ENCODE measurements at places on chromosomes 11 and 22.

- no peak for DNase-seq
Observed at GRCh38 chr11:121522043-121522941, 69.5 kb upstream of the SORL1-AS1 start.

DNA sequence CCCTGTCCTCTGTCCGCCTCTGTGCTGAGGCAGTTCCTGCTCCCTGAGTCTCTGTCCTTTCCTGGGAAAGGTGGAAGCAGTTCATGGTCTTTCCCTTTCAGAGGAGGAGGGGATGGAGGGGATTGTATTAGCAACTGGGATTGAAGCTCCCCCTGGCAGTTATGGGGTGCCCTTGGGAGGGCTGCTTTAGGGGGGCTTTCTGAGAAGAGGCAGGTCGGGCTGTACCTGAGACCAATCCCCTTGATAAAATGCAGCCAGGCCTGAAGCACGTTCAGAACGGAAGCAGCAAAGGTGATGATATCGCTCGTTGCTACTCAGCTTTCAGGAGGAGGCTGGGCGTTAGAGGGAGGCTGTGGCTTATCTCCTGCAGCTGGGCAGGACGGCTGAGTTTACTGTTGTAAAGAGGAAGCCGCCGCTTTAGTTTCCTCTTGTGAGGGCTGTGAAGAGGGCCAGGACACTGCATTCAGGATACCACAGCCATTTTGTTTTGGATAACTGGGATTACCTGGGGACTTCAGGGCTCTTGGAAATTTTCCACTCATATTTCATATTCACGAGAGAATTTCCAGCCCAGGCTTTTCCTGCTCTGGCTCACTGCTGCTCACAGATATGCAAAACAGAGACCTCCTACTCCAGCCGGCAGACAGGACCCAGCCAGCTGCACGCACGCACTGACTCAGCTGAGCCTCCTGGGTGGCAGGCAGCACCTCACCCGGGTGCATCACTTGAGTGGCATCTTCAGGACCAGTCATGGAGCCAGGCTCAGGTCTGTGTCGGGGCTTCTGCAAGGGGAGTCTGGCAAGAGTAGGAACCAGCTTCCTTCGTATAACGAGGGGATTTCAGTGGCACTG, 798 bp downstream of the AMPD3 start:
- DNase-seq: peak; percentile 85

GRCh38 chr11:107592813-107593212, 1.9 kb downstream of the ELMOD1 start:
- DNase-seq: no peak

DNA sequence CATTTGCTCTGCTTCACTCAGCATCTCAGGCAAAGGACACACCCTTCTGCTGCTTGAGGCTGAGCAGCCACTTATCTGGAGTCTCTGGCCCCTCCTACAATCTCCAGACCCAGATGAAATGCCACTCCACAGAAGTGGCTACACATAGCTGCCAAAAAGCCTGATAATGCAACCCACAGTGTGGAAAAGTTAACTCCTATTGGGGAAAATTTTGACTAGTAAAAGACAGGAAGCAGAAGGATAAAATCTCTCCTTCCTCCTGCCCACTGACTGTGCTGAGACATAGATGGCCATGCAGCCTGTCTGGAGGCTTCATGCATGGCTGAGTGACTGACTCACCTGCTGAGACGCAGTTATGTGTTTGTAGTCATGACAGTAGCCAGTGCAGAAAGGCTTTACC, 92.3 kb upstream of the TEAD1 start:
- DNase-seq: peak; percentile 95

GRCh38 chr11:1237128-1237580, 14.3 kb downstream of the MUC5B start:
- no peak for DNase-seq

DNA sequence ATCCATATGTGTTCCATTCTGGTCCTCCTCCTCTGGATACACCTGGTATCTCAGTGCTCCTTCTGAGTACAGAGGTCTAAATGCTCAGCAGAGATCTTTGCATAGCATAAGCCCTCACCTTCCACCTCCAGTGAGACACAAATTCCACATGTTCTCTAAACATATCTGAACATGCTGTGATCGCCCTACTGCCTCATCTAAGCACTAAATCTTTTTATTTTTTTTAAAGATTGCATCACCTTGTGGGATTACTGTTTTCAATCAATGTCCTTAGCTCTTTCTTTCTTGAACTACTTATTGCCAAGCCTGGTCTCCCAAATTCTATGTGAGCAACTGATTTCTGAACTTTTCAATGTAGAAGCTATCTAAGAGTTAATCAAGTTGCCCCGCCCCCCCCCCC, 113.4 kb downstream of the TRPC6 start:
- no peak for DNase-seq

GRCh38 chr11:76007166-76007565, 192.2 kb downstream of the UVRAG start:
- DNase-seq: no peak

All from NCI-H226 (cell line).